ENCODE measurements at places on chromosomes 2 and 18.

GRCh38 chr2:124343827-124344498 is 318.9 kb downstream of the CNTNAP5 start:
- DNase-seq = no peak

GRCh38 chr2:29006092-29006979 is 25.2 kb downstream of the TOGARAM2 start:
- DNase-seq = no peak

DNA sequence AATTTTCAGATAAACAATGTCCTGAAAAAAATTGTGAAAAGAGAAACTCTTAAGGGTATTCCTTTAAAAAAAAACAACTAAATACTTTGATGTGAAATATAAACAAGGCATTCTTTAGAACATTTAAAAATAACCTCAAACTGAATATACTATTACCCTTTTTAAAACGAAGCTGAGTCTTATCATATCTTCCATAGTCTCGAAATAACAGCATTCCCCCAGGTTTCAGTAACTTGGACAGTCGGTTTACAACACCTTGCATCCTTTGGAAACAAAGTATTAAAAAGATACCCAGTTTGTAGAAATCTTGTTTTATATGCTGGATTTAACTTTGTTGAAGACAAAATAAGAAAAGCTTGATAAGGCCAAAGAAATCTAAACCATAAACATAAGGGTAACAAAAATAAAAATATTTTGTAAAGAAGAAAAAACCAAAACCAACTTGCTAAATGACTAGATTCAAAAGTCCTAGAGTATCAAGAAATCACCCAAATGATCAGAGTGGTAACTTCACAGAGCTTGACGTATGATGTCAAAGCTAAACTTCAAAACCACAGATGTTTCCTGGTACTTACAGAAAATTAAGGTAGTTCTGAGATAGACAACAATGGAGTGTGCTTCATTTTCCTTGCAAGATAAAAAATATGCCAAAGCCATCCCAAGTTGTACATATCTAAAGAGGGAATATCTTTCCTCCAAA is 107.8 kb downstream of the METTL8 start:
- DNase-seq = no peak

GRCh38 chr2:19573784-19574183 is 215.4 kb upstream of the OSR1 start:
- DNase-seq = no peak

DNA sequence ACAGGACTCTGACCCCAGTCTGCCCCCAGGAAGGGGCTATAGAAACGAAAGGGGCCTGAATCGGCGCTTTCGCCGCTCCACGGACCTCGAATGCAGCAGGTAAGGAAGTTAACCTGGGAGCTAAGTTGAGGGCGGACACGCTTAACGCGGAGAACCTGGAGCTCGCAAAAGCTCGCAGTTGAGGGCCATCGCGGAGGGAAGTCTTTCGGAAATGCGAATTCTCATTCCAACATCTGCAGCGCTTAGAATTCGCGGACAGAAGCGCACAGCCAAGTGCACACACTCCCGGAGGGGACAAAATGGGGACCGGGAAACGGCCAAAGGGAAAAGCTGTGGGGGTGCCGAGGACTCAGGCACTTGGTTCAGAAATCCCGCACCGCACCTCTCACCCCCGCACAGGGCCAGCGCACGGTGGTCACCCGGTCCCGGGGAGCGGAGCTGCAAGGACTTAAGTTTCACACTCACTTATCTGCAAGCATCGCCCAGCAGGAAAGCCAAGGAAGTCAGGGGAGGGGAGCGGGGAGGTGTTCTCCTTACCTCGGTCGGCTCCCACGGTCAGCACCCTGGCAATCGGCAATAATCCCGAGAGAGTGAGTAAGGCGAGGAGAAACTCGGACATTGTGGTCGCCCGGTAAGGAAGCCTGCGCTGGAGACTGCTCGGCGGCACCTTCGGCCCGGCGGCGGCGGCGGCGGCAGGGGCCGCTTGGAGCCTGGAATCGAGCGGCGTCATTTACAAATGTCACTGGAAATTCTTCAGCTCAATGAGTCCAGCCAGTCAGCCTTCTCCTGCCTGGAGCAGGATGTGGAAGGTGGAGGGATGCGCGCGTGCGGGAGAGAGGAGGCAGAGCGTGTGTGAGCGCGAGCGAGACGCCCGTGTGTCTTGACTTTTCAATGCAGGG is 456 bp downstream of the LRP1B start:
- DNase-seq = no peak

GRCh38 chr2:25700221-25700660 is 26.9 kb upstream of the DTNB start:
- no peak for DNase-seq

DNA sequence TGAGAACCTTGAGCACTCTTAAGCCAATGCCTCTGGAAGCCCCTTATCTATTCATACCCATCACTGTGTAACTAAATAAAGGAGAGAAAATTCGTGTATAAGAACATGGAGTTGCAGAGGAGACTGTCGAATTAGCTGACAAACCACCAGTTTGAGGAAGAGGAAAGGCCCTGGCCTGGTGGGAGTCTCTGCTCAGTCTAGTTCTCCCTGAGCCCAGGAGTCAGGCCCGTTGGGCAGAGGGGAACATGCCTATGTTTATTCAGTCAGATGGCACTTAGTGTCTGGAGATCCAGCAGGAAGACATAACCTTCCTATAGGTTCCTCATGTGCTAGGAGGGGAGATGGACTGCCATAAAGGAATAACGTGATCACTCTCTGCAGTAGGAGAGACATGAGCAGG is 60.3 kb downstream of the MGAT5 start:
- no peak for DNase-seq

DNA sequence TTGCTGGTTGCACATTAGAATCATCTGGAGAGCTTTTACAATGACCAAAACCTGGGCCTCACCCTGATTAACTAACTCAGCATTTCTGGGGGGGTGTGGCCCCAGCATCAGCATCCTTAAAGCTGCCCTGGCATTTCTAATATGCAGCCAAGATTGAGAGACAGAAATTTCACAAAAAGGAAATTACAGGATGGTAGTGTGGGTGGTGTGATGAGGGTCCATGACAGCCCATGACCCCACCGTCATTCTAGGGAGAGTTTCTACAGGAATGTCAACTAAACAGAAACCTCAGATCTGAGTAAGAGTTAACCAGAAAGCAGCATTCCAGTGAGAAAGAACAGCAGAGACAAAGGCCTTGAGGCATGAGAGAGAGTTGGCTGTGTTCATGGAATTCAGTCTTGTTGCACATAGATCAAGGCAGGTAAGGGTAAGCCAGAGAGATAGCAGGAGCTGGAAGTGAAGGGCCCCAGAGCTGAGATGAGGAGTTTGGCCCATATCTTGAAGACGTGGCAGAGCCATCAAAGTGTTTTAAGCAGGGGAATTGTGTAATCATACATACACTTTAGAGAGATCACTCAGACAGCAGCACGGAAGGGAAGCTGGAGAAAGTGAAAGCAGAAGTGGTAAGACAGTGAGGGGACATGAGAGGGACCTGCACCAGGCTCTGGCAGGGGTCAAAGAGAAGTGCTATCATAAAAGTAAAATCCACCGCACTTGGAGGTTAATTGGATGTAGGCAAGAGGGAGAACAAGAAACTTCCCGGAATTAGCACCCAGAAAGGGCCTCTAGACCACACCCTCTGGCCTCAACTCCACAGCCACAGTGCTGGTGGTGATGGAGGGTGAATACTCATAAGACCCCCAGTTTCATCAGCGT is 7.8 kb upstream of the TRABD2A start:
- no peak for DNase-seq

DNA sequence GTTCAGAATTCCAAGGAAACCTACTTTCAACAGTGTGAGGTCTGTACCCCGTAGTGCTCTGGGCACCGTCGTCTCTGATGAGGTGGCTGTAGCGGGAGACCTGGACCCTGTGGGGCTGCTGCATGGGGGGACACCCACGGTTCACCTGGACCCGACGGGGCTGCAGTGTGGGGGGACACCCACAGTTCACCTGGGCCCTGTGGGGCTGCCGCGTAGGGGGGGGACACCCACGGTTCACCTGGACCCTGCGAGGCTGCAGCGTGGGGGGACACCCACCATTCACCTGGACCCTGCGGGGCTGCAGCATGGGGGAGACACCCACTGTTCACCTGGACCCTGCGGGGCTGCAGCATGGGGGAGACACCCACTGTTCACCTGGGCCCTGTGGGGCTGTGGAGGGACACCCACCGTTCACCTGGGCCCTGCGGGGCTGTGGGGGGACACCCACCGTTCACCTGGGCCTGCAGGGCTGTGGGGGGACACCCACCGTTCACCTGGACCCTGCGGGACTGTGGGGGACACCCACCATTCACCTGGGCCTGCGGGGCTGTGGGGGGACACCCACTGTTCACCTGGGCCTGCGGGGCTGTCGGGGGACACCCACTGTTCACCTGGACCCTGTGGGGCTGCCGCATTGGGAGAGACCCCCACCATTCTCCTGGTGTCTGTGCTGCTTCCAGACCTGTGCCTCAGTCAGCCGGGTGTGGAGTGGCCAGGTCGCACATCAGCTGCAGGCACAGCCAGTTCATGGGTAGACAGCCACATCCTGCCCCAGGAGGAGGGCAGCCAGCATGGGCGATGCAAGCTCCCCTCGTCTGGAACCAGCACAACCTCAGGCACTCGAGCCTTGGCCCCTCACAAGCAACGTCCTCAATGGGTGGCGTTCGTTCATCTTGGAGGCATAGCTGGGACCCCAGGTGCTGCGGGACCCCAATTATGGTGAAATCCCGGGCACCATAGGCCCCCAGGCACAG is 114.5 kb downstream of the TMEM18 start:
- DNase-seq = no peak

- no peak for DNase-seq
Measured at GRCh38 chr2:105256431-105257047, 15.0 kb downstream of the GPR45 start.
